Mammary epithelial cell (primary cell): ENCODE measurements at places on chromosomes 6 and 20.

GRCh38 chr6:33132081-33132524 lies 56.3 kb downstream of the HLA-DPB1 start:
- DNase-seq, result no peak

- DNase-seq, result peak; percentile 54
Measured at GRCh38 chr6:146595972-146596731, 2.6 kb upstream of the ADGB start.

- DNase-seq, result no peak
Measured at GRCh38 chr6:14656078-14656521, 538.5 kb downstream of the CD83 start.

- no peak for DNase-seq
Measured at GRCh38 chr6:33019372-33019771, 10.0 kb upstream of the HLA-DOA start.

GRCh38 chr6:130322673-130323268 lies 43.0 kb upstream of the TMEM200A start:
- peak; percentile 31 for DNase-seq

DNA sequence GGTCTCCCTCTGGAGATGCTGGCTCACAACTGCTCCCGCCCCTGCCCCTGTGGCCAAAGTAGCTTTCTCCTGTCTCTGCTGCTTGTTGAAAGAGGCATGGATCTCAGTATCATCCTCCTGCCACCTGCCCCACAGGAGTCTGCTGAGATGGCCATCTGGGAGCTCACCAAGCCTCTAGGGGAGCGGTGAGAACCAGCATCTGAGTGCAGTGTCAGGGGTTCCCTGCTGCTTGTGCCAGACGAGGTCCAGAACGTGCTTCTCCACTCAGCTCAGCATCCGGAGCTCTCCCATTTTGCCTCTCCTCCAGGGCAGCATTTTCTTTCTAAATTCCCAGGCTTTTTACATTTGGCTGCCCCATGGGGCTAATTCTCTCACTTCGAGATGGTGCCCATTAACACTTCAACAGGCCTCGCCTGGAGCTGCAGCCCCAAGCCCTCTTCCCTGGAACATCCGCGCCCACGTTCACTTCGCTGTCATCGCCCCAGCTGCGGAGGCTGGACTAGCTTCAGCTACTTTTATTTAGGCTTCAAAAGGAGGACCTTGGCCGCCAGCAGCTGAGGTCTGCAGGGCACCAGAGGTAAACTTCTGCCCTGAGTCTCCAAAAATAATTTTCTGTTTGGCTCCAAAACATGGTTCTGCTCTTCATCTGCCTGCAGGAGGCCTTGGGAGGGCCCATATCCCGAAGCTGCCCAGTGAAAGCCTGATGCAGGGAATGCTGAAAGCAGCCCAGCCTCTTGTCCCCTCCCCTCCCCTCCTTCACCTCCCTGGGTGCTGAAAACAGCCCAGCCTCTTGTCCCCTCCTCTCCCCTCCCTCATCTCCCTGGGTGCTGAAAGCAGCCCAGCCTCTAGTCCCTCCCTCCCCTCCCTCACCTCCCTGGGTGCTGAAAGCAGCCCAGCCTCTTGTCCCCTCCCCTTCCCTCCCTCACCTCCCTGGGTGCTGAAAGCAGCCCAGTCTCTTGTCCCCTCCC lies 25.2 kb upstream of the MLN start:
- DNase-seq, result no peak

- no peak for DNase-seq
Measured at GRCh38 chr20:52622081-52622480, 350.1 kb upstream of the TSHZ2 start.

GRCh38 chr6:31126396-31127175 lies 6.3 kb upstream of the CDSN start:
- no peak for DNase-seq

GRCh38 chr20:43559147-43559987 lies 540 bp downstream of the SGK2 start:
- no peak for DNase-seq

DNA sequence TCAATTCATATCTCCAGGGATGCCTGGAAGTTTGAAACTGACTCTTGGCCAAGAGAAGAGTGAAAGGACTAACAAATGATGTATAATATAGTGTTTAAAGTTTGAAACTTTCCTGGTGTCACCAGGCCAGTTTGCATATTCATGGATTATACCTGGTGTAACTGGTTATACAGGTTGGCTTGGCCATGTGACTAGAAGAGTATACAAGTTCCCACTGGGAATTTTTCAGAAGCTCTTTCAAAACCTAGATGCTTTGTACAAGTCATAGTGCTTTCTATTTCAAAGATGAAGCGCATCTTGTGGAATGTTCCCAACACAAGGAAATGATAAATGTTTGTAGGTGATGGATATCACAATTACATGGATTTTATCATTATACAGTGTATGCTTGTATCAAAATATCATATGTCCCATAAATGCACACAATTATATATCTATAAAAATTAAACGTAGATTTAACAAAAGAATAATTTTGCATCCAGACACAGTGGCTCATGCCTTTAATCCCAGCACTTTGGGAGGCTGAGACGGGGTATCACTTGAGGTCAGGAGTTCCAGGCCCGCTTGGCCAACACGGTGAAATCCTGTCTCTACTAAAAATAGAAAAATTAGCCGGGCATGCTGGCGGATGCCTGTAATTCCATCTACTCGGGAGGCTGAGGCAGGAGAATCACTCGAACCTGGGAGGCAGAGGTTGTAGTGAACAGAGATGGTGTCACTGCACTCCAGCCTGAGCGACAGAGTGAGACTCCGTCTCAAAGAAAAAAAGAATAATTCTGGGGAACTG lies 1420.2 kb downstream of the GRIK2 start:
- peak; percentile 1 for DNase-seq

GRCh38 chr6:43243664-43244321 lies 512 bp downstream of the TTBK1 start:
- DNase-seq, result no peak

GRCh38 chr6:151629791-151630190 lies 136.0 kb downstream of the CCDC170 start:
- peak; percentile 24 for DNase-seq

- no peak for DNase-seq
Measured at GRCh38 chr6:6975459-6976111, 132.2 kb upstream of the RREB1 start.

DNA sequence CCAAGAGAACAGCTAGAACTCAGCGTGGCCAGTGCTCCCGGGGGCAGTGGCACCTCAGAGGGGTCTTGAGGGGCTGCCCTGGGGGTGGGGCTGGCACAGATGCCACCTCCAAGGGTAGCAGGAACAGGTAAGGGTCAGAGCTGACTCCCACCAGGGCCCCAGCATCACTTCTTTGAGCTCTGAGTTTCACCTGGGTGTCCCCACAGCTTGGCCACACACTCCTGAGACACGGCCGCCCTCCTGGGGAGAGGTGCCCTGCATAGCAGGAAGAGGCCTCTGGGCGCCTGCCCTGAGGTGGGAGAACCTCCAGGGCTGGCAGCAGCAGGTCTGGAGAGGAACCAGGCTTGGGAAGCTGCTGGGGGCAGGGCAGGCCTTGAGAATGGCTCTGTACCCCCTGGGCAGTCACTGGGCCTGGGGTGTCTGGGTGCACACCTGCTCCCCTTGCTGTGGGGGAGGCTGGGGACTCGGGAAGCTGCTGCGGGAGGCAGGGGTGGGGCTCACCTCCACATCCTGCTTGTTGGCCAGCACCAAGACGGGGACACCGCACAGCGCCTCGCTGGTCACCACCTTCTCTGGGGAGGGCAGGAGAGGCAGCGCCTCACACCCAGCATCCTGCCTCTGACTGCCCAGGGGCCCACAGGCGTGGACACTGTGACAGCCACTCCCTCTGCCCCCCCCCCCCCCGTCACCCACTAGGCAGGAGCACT lies 5.0 kb downstream of the TNFRSF6B start:
- DNase-seq, result no peak

GRCh38 chr6:128964233-128964755 lies 81.4 kb downstream of the LAMA2 start:
- DNase-seq, result no peak

DNA sequence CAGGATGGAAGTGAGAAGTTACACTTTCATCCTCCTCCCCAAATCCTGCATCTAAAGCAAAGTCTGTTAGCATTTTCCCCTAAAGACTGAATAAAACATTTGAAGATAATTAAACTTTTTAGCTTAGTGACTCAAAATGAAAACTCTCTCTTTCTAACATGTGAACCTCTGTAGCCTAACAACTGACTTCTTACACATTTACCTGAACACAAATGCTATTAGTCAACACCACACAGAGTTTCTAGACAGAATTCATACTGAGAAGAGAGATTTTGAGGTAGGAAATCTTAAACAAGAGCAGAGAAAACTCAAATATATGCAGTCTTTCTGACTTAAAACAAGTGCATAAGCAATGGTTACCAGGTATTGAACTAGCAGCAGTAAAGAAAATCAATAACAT lies 149.9 kb upstream of the SMLR1 start:
- DNase-seq, result no peak

- no peak for DNase-seq
Measured at GRCh38 chr6:150196942-150197745, 54.3 kb downstream of the PPP1R14C start.

- peak; percentile 82 for DNase-seq
Measured at GRCh38 chr20:32332614-32333013, 25.5 kb upstream of the ASXL1 start.

DNA sequence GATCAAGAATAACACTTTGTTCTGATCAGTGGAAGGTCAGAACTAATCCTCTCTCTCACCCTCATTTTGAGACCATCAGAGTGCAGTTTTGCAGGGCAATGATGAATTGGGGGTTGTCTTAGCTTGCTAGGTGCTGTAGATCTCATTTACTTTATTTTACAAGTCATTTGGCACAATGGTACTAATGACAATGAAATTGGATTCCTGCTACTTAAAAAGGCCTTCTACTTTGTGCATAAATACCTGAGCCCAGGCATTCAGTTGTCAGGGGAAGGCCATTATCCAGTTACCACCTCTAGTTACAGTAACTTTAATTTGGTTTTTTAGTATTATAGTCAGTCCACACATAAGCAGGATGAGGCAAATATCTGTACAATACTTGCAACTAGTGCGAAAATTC lies 240.0 kb downstream of the HDGFL1 start:
- DNase-seq, result no peak

GRCh38 chr20:5001174-5002076 lies at the start of gene SLC23A2:
Gene SLC23A2 (minus strand): TSS chr20:5001510. CDS start chr20:4932562, 68,948 bp downstream.
- no peak for DNase-seq

GRCh38 chr6:17431581-17431980 lies 38.2 kb downstream of the CAP2 start:
- no peak for DNase-seq

DNA sequence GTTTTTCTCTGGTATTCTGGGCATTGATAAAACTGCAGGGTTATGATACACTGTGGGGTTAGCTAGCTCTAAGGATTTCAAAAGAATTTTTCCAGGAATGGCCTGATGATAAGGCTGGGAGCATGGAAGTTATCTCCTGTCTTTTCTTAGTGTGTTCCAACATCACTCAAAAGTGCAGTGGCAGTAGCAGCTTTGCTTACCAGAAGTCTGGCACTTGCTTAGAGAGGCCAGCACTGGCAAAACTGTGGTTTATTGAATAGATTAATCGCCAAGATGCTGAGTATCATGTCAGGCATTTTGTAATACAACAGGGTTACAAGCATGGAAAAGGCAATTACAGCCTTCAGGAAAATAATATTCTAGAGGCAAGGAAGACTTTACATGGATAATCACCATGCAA lies 719.5 kb upstream of the GJE1 start:
- no peak for DNase-seq

- no peak for DNase-seq
Measured at GRCh38 chr6:140500849-140501248, 1126.4 kb upstream of the CITED2 start.

DNA sequence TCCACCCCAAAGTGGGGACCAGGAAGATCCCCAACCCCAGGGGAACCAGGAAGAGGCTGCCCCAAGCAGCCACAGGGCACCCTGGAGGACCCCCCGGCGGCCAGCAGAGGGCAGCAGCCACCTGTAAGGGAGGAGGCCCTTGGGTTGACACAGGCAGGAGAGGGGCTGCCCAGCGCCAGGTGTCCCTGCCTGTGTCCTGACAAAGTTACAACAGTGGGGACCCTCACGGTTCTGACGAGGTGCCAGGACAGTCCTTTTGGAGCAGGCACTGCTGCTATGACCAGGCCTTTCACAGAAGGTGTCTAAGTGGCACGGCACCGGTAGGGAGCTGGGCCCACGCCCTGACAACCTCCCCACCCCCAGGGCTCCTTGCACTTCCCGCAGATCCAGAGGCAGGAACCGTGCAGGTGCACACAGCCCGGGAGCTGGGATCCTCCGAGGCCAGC lies 176.7 kb downstream of the BMP7 start:
- peak; percentile 33 for DNase-seq

DNA sequence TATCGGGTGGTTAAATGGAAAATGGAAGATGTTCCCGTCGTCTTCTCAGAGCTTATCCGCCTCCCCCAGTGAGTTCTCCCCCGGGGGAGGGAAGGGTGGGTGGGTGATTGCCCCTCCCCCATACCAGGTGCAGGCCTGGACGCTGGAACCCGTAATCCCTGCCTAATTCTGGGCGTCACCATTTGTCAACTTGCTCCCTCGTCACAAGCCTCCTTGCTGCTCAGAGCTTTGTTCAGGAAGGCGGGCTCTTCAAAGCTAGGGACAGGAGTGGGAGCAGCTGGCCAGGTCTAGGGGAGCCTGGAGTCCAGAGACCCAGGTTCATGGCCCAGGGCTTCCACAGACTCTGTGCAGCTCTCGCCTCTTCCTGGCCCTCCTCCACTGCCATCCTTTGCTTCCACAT lies 25.6 kb downstream of the CDH22 start:
- DNase-seq, result no peak

GRCh38 chr6:169677096-169677495 lies 24.7 kb downstream of the WDR27 start:
- no peak for DNase-seq

DNA sequence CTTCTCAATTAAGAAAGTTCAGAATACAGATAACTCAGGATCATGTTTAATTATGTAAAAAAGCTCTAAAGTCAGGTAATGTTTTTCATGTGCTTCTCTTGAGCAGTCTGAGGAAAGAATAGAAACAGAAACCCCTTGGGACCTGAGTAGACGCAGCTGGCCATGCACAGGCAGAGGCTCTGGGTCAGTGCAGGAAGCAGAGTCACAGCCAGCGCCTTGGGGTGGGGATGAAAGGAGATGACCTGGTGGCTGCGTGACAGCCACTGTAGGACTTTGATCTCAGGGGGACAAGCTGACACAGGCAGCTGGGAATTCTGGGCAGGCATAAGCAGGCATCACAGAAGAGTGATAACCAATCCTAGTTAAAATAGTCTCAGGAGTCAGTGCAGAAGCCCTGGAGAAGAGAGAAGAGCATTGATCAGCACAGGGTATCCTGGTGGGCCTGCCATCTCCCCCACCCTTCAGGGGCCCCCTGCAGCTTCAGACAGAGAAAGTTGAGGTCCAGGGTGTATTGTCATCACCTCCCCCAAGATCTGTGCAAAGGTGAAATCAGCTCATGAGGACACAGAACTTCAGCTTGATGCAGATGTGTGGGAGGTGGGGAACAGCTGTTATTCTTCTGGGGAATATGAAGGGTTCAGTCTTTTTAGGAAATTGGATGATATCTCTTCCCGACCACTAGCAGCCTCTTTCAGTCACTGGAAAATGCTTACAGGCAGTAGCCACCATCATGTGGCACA lies 6.4 kb downstream of the HLA-DQB1 start:
- DNase-seq, result no peak

GRCh38 chr6:43207286-43207685 lies 22.0 kb downstream of the DNPH1 start:
- no peak for DNase-seq
